ENCODE measurements at places on chromosomes 4 and X.

- no peak for DNase-seq
Measured at GRCh38 chr4:144363890-144364289, 223.4 kb upstream of the GYPA start.

DNA sequence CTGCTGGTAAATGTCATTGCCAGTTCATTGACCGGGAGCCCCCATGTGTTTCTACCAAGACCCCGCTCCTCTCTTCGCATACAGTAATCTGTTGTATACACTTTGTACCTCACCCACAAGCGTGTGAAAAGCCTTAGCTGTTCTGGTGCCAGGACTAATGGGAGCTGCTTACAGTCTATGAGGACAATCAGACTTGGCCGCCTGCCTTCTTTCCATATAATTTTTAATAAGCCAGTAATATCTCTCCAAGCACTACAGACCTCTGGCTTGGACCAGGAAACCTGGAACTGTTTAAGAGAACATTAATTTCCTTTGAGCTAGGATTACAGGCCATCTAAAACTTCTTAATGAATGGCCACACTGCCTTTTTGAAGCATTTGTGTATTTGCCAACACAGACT lies 149.7 kb upstream of the MSX1 start:
- DNase-seq: no peak

- DNase-seq: no peak
Measured at GRCh38 chr4:137467537-137467936, 64.8 kb downstream of the PCDH18 start.

DNA sequence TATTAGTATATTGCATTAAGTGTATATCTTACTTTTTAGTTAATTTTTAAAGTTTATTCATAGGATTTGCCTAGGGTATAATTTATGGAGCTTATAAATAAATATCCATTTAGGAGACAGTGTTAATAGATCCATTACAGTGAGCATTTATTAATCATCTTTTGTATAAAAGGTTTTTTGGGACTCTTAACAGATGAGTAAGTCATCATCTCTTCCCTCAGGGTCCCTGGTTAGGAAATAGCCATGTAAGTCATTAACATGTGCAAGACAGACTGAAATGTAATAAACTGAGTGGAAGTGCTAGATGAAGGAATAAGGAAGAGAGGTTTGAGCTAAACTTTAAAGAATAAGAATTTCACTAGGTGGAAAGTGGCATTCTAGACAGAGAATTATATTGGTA lies 69.2 kb downstream of the PAQR3 start:
- peak; percentile 63 for DNase-seq

DNA sequence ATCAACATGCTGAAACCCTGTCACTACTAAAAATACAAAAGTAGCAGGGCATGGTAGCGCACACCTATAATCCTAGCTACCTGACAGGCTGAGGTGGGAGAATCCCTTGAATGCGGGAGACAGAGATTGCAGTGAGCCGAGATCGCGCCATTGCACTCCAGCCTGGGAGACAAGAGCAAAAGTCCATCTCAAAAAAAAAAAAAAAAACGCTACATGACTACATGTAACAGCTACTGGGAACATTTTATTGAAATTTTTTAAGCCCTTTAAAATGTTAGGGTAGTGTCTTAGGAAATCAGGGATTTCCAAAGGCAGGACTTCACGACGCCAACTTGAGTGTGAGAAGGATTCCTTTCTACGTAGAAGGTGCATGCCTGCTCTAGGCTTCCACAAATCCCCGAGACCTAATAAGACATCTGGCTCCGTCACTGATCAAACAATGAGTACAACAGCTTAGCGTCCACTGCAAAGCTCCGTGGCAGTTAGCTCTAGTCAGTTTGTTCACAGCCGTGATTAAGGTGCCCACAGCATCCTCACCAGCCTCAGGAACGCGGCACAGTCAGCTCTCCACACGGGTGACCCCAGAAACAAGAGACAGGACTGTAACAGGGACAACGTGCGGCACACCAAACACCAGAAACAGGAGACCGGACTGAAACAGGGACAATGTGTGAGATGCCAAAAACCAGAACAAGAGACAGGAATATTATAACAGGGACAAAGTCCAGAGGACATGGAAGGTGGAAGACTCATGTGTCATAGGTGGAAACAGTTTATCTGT lies 33.7 kb downstream of the DHRSX start:
- DNase-seq: peak; percentile 9

DNA sequence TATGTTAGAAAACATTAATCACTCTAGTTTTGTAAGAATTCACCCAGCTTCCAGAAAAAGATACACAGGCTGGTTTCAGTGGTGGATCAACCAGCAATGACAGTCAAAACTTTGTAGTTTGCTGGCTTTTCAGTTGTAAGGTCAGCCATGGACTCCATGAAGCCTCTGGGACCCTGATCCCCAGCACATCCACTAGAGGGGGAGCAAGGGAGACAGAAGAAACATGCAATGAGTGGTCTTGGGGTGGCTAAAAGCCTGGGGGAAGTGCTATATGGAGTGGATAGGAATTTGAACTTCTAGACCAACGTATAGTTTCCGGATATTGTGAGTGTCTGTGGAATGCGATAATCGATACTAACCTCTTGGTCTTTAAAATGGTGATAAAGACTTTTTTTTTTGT lies 72.7 kb downstream of the AFF2 start:
- no peak for DNase-seq

DNA sequence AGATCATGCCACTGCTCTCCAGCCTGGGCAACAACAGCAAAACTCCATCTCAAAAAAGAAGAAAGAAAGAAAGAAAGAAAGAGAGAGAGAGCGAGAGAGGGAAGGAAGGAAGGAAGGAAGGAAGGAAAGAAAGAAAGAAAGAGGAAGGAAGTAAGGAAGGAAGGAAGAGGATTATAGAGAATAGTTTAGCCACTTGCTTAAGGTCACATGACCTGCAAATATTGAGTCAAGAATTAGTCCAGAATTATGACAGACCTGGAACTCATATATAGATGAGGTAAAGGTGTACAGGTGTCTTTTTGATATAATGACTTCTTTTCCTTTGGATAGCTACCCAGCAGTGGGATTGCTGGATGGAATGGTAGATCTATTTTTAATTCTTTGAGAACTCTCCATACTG lies 25.6 kb upstream of the ANTXR2 start:
- DNase-seq: no peak

DNA sequence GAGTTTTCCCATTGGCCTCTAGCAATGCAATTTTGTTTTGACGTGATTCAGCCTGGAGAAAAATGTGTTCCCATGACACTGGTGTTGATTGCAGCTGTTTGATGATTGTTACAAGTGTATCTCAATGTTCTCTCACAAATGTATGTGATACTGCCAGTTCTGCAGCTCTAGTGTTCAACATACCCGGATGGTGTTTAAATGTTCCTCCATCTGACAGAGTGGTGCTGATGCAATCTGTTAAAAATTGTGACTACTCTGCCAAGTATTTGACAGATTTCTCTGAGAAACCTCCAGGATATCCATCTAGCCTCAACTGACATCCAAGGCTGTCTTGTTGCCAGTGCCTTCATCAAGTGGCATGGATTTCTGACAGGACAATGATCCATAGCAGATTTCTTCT lies 657.2 kb upstream of the DIAPH2 start:
- DNase-seq: no peak

GRCh38 chr4:2765832-2766526 lies 9.8 kb upstream of the TNIP2 start:
- DNase-seq: no peak

GRCh38 chr4:105306158-105306781 lies 159.6 kb downstream of the TET2 start:
- DNase-seq: peak; percentile 10

GRCh38 chrX:40303256-40304077 lies 205.7 kb upstream of the BCOR start:
- no peak for DNase-seq

DNA sequence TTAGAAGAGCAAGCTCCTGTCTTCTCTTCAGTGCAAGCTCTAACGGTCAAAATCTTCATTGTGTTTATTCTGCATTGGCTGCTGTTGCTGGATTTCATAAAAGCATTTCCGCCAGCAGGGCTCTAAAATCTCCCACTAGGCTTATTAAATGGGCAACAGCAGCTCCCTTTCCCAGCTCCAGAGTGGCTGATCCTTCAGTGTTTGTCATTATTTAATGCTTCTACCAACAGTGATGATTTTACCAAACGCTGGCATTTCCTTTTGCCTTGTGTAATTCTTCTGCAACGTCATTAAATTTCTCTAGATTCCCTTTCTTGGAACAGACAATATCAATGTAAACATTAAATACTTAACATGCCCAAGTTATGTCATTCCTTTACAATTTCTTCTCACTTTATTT lies 20.1 kb downstream of the SLC7A11 start:
- no peak for DNase-seq

DNA sequence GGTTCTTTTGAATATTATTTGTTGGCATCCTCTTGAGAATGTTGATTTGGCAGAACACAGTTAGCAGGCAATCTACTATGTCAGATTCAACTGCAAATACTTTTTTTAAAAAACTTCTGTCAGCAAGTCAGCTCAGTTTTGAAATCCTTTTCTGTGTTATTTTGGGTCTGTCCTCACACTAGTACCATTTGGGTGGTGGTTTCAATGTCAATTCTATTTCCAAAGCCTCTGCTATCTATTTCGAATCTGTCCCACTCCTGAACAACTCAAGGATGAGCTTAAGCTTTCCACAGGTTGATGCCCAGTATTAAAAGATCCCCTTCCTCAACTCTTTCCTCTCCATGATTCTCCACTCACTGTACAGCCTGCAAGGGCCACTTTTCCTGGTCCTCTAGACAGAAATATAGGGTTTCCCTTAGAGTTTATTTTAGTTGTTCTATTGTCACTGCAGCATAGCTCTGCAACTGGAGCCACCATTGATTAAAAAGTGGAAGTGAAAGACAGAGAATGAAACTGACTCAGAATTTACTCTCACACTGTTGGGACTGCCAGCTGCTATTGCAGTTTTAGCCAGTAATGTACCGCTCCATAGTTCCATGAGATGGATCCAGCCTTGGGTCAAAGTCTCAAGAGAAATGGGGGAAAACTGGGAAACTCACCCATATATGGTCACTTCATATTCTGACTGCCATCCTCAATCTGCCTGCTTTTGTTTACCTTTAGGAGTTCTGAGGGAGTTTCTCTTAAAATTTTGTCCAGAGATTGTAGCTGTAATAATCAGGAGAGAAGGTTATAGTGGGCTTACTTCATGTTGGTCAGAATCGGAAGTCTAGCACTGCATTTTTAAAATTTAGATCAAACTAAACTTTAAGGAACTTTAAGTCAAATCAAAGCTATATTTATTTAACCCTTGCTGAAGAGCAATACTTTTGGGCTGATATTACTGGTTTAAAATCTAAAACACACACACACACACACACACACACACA lies 14.6 kb downstream of the HDX start:
- DNase-seq: no peak

DNA sequence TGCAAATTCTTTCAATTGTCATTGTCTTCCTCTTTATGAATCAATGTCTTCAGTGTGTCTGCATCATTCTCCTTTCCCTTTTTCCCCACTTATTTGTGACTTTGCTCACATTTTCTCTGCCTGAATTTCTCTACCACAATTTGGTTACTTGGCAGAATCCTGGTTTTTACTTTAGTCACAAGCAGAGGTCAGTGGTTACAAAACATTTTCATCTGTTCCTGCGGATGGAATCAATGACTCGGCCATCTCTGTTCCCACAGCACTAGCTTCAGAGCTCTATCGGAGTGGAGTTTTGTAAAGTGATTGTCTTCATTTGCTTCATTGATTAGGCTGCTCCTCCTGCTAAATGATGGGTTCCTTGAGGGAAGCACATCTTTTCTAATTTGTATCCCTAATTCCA lies 501.3 kb upstream of the AADAT start:
- no peak for DNase-seq

- no peak for DNase-seq
Measured at GRCh38 chrX:33415459-33415858, 204.1 kb upstream of the DMD start.

DNA sequence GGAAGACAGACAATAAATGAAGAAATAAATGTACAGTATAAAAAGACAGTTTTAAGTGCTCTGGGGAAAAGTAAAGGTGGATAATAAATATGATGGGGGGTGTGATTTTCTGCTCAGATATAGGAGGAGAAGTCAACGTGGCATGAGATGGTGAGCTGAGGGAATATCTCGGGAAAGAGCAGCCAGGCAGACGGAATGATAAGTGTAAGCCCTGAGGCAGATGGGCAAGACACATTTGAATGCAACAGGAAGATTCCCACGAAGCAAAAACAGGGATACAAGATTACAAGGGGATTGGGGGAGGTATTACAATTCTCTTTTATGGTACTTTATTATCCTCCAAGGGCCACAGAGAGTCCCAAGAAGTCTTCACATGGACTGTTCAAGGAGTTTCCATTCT lies 11.1 kb downstream of the ANXA3 start:
- DNase-seq: no peak

GRCh38 chr4:152531479-152531878 lies 4.4 kb downstream of the FBXW7 start:
- no peak for DNase-seq

DNA sequence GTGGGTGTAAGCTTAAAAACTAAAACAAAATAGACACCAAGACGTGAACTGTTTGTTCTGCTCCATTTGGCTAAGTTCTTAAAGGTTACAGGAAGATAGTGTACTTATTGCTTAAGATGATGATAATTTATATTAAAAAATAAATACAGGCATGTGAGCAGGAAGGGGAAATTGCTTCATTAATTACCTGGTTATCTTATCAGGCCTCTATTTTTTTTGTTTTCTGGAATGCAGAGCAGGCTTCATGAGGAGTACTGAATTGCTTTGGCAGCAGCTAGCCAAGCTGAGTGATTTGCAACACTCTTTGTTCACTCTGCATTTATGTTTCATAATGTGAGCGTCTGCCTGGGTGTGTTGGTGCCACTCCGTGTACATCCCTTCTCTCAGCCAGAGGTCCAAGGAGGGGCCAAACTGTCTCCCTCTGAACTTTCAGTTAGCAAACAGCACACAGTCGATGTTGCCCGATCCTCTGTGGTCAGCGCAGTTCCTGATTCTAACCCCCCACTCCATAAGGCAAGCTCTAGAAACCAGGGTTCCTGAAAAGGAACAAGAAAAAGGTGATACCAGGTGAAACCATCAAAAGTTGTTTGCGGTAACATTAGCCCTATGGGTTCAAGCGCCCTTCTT lies 348.2 kb downstream of the SPRY1 start:
- DNase-seq: peak; percentile 8

- DNase-seq: no peak
Measured at GRCh38 chrX:152932598-152933175, 34.8 kb downstream of the ZNF185 start.

GRCh38 chr4:166277401-166277800 lies 404.4 kb downstream of the TLL1 start:
- no peak for DNase-seq

- peak; percentile 28 for DNase-seq
Measured at GRCh38 chr4:47835494-47835893, 2.4 kb downstream of the CORIN start.
